ENCODE measurements at places on chromosomes 7 and 10. TPM values are rescaled to one million over a fixed set of nuclear protein-coding genes. Genes with fewer than 3 reads are reported as not detected.
A peak's percentile ranks its signal among the peaks of the same experiment; 100 is the strongest.

GRCh38 chr10:60963441-60964256, 19.7 kb upstream of the RHOBTB1 start:
- H3K27me3 ChIP-seq, result no peaks in the 10 kb centered on the region
- no peaks in the 10 kb centered on the region for H3K36me3 ChIP-seq
- no peak for DNase-seq
- peaks cover 22% of the 10 kb centered on the region for H3K4me1 ChIP-seq
- H3K4me3 ChIP-seq, result no peak overlapping the region

DNA sequence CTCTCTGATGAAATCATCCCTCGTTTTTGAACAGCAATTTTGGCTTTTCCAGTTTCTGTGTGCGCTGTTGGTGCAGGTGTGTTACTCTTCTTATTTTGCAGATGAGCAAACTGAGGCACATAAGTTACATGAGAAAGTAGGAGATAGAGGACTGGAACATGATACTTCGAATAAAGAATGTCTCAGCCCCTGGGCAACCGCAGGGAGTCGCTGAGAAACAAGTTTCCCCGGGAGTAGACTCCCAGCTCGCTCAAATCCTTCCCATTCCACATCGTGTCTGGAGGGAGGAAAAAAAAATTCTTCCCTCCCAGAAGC, 18.0 kb downstream of the MXI1 start:
- H3K4me1 ChIP-seq, result peaks cover 23% of the 10 kb centered on the region
- H3K27me3 ChIP-seq, result no peaks in the 10 kb centered on the region
- H3K36me3 ChIP-seq, result peaks cover 4% of the 10 kb centered on the region
- peak overlapping the region; percentile 96 for H3K27ac ChIP-seq
- no peak for DNase-seq

DNA sequence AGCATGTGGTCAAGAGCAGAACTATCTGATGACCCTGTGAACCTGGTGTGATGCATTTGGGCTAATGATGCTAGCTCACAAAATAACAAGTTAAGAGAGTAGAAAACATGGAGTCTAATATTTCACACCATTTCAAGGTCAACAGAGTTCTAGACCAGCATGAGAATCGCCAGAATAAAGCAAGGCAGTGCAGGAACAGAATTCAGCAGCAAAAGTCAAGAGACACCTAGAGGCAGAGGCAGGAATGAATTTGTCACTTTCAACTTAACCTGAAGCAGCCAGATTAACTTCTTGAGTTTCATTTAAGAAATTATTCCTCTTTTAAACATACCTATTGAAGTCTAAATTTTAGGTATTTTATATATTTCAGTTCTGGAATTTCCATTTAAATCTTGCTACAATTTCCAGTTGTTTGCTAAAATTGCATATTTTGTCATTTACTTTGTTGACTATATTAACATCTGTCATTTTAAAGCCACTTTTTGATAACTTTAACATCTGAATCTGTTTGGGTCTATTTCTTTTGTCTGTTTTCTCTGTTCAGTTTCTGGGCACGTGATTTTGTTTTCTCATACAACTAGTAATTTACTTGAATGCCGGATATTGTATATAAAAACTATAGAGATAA, 44.2 kb upstream of the PRSS58 start:
- H3K36me3 ChIP-seq, result no peaks in the 10 kb centered on the region
- no peaks in the 10 kb centered on the region for H3K27me3 ChIP-seq
- H3K4me1 ChIP-seq, result no peaks in the 10 kb centered on the region
- no peak overlapping the region for H3K27ac ChIP-seq
- H3K4me3 ChIP-seq, result no peak overlapping the region

DNA sequence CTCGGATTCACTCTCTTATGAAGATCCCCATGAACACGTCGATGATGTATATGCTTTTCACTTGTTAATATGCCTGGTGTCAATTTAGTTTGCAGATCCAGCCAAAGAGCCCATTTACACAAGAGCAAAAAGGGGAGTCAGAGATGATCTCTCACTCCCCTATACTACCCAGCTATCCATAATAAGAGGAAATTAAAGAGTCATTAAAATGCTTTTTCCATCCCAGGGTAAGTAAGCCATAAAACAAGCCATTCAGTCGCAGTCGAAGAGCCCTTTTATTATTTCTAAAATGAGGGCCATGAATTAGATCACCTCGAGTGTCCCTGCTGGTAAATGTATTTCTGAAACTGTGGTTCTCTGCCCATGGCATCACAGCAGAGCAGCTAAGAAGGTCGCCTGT, 41.2 kb downstream of the CHCHD3 start:
- no peaks in the 10 kb centered on the region for H3K27me3 ChIP-seq
- H3K4me3 ChIP-seq, result no peak overlapping the region
- no peak overlapping the region for H3K27ac ChIP-seq
- DNase-seq, result no peak
- H3K36me3 ChIP-seq, result no peaks in the 10 kb centered on the region
- no peaks in the 10 kb centered on the region for H3K4me1 ChIP-seq

DNA sequence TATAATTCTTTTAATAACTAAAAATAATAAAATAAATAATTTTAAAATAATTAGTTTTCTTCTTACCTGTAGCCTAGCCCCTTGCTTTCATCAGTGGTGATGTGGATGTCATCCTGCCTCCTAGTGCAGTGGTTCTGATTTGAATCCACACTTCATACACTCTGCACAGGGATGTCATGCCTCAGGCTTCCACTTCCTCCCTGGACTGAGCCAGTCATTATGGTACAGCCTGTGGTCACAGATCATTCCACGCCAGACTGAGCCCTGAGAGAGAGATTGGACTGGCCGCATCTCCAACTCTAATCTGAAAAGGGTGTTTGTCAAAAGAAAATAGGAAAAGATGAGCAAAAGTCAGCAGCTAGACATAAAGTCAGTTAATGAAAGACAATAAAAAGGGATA, 436.2 kb upstream of the IGFBP3 start:
- H3K27me3 ChIP-seq, result no peaks in the 10 kb centered on the region
- H3K36me3 ChIP-seq, result no peaks in the 10 kb centered on the region
- no peaks in the 10 kb centered on the region for H3K4me1 ChIP-seq
- H3K4me3 ChIP-seq, result no peak overlapping the region
- no peak for DNase-seq

- no peak overlapping the region for H3K4me3 ChIP-seq
- no peaks in the 10 kb centered on the region for H3K27me3 ChIP-seq
- H3K36me3 ChIP-seq, result no peaks in the 10 kb centered on the region
- no peak overlapping the region for H3K27ac ChIP-seq
Observed at GRCh38 chr10:88500656-88501055, 82.5 kb downstream of the RNLS start.

Gene MSANTD7
- total RNA-seq, result 11.8 TPM
